ENCODE measurements at places on chromosomes 2 and 18. TPM values are rescaled to one million over a fixed set of nuclear protein-coding genes. Genes with fewer than 3 reads are reported as not detected.

GRCh38 chr2:112159454-112159921, 21.3 kb downstream of the FBLN7 start:
- peaks cover 23% of the 10 kb centered on the region for H3K27me3 ChIP-seq
- no peak overlapping the region for H3K4me3 ChIP-seq
- H3K27ac ChIP-seq, result no peak overlapping the region
- no peaks in the 10 kb centered on the region for H3K4me1 ChIP-seq

DNA sequence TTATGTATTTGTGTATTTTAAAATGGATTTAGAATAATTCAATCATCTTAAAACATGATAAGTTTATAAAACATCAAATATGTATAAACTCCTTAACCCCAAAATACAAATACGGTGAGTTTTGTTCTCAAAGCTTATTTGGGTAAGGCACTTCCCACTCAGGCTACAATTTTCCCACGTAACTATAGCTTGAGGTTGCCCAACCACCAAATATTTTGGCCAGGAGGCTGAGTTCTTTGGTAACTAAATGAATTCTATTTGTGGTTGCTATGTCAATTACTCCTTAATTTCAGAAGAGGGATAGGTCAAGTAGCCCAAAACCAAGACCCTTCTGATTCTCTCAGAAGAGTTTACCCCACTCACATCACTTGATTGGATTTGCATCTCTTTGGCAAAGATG, 70.4 kb downstream of the MYL12B start:
- H3K4me3 ChIP-seq, result no peak overlapping the region
- H3K4me1 ChIP-seq, result peaks cover 8% of the 10 kb centered on the region
- no peaks in the 10 kb centered on the region for H3K27me3 ChIP-seq
- H3K36me3 ChIP-seq, result no peaks in the 10 kb centered on the region

The SLC9A2 gene
- 5.7 TPM for total RNA-seq

- no peak overlapping the region for H3K4me3 ChIP-seq
- H3K27ac ChIP-seq, result no peak overlapping the region
- peaks cover 6% of the 10 kb centered on the region for H3K36me3 ChIP-seq
- peaks cover 40% of the 10 kb centered on the region for H3K4me1 ChIP-seq
- DNase-seq, result no peak
- no peaks in the 10 kb centered on the region for H3K27me3 ChIP-seq
Measured at GRCh38 chr2:149873936-149874335, 286.4 kb upstream of the MMADHC start.

- no peaks in the 10 kb centered on the region for H3K27me3 ChIP-seq
- H3K36me3 ChIP-seq, result no peaks in the 10 kb centered on the region
- H3K4me1 ChIP-seq, result no peaks in the 10 kb centered on the region
- H3K27ac ChIP-seq, result no peak overlapping the region
- no peak for DNase-seq
- H3K4me3 ChIP-seq, result no peak overlapping the region
Measured at GRCh38 chr2:144712550-144712940, 192.6 kb upstream of the ZEB2 start.

DNA sequence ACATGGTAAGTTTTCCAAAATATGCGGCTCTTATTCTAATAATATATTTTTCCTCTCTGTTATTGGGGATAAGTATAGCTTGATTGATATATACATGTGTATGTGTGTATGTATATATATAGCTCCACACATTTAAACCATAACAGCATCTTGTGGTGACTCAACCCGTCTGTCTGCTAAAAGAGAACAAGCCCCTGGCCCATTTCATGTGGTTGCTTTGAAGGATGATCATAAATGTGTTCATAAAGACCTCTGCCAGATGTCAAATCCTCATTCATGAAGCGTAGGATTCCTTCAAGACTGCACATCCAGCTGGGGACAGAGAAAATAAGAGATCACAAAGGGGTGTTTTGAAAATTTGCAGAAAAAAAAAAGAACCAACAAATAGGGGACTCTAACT, 79.3 kb downstream of the RHOB start:
- H3K36me3 ChIP-seq, result no peaks in the 10 kb centered on the region
- DNase-seq, result no peak
- H3K27ac ChIP-seq, result no peak overlapping the region

DNA sequence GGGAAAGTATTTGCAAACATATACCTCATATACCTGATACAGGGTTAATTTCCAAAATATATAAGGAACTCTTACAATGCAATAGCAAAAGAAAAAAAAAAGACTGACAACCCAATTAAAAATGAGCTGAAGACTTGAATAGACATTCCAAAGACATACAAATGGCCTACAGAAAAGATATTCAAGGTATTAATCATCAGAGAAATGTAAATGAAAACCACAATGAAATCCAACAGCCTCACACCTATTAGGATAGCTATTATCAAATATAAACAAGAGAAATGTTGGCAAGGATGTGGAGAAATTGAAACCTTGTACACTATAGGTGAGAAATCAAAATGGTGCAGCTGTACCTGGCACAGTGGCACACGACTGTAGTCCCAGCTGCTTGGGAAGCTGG, 25.7 kb downstream of the NR4A2 start:
- no peak overlapping the region for H3K4me3 ChIP-seq
- H3K36me3 ChIP-seq, result no peaks in the 10 kb centered on the region
- H3K27me3 ChIP-seq, result no peaks in the 10 kb centered on the region
- H3K4me1 ChIP-seq, result no peaks in the 10 kb centered on the region
- no peak for DNase-seq

The ANKRD53 gene
- total RNA-seq, result not detected

DNA sequence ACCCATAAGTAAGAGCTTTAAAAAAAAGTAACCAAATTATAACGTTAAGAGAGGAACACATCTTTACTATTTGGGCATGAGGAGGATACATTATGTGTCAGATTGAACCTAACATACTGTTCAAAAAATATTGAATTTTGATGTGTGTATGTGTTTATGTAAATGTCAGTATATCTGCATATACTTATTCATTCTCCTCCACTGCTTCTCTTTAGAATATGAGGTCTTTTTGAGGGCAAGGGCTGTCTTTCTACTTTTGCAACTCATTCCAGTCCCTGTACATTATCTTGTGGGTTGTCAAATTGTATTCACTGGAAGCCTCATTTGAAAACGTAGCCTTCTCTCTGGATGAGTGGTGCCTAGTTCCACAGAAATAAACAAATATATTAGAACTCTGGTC, 509.4 kb upstream of the HNMT start:
- no peak for DNase-seq
- no peaks in the 10 kb centered on the region for H3K4me1 ChIP-seq
- H3K27me3 ChIP-seq, result no peaks in the 10 kb centered on the region
- no peak overlapping the region for H3K27ac ChIP-seq
- no peaks in the 10 kb centered on the region for H3K36me3 ChIP-seq

DNA sequence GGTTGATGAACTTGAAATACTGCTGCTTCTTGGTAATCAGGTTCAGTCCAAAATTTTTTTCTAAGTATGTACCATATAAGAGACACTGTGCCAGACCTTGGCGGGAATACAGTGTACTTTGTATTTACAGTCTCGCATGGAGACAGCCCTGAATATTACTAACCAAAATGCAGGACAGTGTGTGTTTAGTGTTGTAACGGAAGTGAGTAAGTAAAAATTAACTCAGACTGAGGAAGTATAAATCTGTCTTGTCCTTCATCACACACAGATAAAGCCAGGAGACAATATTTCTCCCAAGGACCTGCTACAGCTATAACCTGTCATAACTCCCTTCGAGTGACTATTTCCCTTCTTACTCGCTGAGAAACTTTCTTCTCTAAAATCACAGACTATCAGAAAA, 76.9 kb downstream of the ACTR3 start:
- peaks cover 42% of the 10 kb centered on the region for H3K4me1 ChIP-seq
- peak overlapping the region; percentile 78 for H3K27ac ChIP-seq
- no peaks in the 10 kb centered on the region for H3K27me3 ChIP-seq
- no peak for DNase-seq

- DNase-seq, result no peak
- H3K36me3 ChIP-seq, result peaks cover 64% of the 10 kb centered on the region
- H3K27me3 ChIP-seq, result no peaks in the 10 kb centered on the region
- peak overlapping the region; percentile 55 for H3K27ac ChIP-seq
- peaks cover 96% of the 10 kb centered on the region for H3K4me1 ChIP-seq
- peak overlapping the region; percentile 12 for H3K4me3 ChIP-seq
Measured at GRCh38 chr18:62332431-62332830, 7.3 kb downstream of the TNFRSF11A start.

- peak overlapping the region; percentile 2 for H3K27ac ChIP-seq
- no peak for DNase-seq
- H3K27me3 ChIP-seq, result no peaks in the 10 kb centered on the region
- H3K4me1 ChIP-seq, result peaks cover 55% of the 10 kb centered on the region
- H3K36me3 ChIP-seq, result peaks cover 89% of the 10 kb centered on the region
Measured at GRCh38 chr2:233838251-233838650, 16.1 kb downstream of the HJURP start.

DNA sequence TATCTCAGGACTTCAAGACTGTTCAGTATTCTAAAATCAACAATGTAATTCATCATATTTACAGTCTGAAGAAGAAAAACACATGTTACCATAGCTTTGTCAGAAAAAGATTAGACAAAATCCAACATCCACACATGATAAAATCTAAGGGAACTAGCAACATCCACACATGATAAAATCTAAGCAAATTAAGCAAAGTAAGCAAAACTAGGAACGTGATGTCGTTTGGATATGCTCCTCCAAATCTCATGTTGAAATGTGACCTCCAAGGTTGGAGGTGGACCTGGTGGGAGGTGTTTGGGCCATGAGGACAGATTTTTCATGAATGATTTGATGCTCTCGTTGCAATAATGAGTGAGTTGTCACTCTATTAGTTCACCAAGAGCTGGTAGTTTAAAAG, 717.3 kb upstream of the HS6ST1 start:
- H3K4me1 ChIP-seq, result no peaks in the 10 kb centered on the region
- no peaks in the 10 kb centered on the region for H3K27me3 ChIP-seq
- no peak for DNase-seq
- no peak overlapping the region for H3K4me3 ChIP-seq
- H3K27ac ChIP-seq, result no peak overlapping the region

DNA sequence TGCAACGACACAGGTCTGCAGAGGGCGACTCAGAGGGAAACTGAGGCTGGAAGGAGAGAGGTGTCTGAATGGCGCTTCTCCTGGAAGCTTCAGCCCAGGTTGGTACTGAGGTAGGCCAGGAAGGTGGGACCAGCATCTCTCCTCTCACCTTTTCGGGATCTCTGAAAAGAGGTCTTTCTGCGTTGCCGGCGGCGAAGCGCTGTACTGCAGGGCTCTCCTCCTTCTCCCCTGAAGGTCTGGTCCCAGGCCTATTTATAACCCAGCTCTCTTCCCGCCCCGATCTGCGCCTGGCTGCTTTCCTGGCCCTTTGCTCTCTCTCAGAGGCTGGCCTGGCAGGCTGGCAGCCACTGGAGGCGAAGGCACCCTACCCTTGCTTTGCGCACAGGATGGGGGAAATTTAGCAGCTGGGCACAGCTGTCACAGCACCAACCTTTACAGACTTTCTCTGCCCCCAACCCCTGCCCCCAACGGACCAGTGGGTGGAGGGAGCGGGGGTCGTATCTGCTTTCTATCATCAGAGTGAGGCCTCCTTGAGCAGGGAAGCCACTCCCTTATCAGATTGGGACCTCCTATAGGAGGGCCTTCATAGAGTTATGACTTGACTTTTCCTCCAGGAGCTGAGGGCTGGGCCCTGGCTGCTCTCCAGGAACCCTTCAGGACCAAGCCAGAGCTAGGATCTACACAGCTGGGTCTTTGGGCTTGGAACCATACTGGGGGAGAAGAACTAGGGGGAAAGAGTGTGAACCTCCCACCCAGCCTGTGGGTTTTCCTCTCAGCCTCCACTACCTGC, 1.1 kb downstream of the DYSF start:
- H3K4me1 ChIP-seq, result peaks cover 39% of the 10 kb centered on the region
- H3K27ac ChIP-seq, result no peak overlapping the region
- no peak for DNase-seq

The CTAGE1 gene
- not detected for total RNA-seq

The REG3G gene
- not detected for total RNA-seq

DNA sequence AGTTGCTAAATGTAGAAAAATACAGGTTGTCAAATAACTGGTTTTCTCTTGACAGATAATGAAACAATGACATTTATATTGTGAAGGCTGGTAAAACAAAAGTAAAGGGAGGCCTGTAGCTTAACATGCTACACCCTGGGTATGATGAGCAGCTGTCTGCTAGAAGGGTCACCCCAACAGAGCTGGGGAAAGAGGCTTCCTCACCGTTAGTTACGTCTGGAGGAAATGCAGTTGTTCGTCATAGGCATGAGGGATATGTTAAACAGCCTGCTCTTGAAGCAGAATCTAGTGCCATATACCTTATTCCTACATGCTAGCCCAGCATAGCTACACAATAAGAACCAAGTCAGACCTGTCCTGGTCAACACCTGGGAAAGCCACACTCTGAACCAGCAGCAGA, 49.9 kb downstream of the LPIN2 start:
- no peaks in the 10 kb centered on the region for H3K27me3 ChIP-seq
- no peaks in the 10 kb centered on the region for H3K36me3 ChIP-seq
- no peak for DNase-seq
- H3K4me3 ChIP-seq, result no peak overlapping the region
- no peak overlapping the region for H3K27ac ChIP-seq

DNA sequence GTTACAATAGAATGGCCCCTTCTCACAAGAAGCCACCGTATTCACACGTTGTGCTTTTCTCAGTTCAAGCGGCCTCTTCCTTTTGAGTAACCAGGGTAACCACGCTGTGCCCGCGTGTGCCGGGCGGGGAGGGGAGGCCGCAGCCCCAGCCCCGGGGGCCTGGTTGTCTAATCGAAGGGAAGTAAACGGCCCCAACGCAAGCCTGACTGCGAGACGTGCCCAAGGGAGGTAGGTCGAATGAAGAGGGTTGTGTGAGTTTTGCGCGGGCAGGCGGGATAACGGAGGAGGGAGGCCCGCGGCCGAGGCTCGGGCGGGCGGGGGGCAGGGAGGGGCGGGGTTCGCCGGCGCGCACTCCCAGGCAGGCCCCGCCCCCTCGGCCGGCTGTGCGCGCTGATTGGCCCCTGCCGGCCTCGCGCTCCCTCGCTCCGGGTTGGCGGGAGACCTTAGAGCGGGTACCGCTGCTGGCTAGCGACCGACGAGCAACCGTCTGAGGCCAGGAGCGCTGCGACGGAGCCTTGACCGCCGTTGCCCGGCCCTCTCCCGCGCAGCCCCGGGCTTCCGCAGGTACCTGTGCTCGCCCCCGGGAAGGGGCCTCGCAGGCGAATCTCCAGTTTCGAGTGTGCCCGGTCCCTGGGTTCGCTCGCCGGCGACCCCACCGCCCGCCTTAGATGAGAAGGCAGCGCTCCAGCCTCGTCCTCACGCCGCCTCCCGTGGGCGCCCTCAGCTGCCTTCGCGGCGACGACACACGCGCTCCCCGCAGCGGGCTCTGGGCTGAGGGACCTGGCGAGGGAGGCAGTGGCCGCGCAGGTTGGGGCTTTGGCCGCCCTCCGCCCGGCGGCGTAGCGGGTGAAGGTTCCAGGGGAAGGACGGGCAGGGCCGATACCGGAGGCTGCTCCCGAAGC, at the start of gene SPDYA:
Gene SPDYA (plus strand): TSS at position 451 of the 902 bp plus-strand sequence. CDS start 5,181 bp downstream, outside the sequence.
- H3K4me1 ChIP-seq, result no peaks in the 10 kb centered on the region
- H3K27ac ChIP-seq, result no peak within 1 kb of the TSS
- DNase-seq, result peak; percentile 84
- peaks cover 39% of the 10 kb centered on the region for H3K36me3 ChIP-seq

DNA sequence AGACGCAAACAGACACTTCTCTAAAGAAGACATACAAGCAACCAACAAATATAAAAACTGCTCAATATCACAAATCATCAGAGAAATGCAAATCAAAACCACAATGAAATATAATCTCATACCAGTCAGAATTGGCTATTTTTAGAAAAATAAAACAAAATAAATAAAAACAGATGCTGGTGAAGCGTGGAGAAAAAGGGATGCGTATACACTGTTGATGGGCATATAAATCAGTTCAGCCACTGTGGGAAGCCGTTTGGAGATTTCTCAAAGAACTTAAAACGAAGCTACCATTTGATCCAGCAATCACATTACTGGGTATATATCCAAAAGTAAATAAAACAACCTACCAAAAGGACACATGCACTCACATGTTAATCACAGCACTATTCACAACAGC, 206.2 kb downstream of the HNMT start:
- no peaks in the 10 kb centered on the region for H3K27me3 ChIP-seq
- no peaks in the 10 kb centered on the region for H3K4me1 ChIP-seq
- no peak for DNase-seq

Measured in Calu3 (cell line).